ENCODE measurements at places on chromosomes 6 and 20.

DNA sequence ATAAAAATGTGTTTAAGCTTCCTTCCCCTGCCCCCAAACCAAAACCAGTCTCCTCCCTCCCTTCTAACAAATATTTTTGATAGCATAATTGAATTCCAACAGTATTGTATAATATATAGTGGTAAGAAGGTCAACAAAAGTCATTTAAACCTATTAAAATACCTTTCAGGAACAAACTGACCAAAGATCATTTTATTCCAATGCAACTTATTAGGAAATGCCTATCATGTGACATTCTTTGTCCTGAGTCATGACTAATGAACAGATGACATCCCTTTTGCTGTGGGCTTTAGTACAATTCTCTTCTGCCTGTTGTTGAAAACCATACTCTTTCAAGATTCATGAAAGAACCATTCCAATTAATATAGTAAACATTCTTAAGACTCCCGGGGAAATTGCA, 51.5 kb upstream of the TRAF3IP2 start:
- DNase-seq: no peak

DNA sequence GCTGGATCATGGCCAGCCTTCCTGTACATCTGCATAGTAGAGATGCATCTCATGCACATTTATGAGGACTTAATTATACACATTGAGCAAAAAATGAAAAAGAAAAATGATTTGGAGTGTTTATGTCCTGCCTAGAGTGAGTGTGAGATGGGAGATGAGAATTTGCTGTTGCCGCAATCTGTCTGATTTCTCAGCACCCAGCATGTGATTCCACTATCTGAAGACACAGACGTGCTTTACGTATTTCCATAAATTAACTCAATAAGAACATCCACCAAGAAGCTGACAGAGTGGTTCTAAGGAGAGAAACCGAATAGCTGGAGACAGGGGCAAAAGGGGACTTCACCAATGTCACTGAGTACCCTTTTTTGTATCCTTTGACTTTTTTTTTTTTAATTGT, 15.2 kb downstream of the EDEM2 start:
- no peak for DNase-seq

DNA sequence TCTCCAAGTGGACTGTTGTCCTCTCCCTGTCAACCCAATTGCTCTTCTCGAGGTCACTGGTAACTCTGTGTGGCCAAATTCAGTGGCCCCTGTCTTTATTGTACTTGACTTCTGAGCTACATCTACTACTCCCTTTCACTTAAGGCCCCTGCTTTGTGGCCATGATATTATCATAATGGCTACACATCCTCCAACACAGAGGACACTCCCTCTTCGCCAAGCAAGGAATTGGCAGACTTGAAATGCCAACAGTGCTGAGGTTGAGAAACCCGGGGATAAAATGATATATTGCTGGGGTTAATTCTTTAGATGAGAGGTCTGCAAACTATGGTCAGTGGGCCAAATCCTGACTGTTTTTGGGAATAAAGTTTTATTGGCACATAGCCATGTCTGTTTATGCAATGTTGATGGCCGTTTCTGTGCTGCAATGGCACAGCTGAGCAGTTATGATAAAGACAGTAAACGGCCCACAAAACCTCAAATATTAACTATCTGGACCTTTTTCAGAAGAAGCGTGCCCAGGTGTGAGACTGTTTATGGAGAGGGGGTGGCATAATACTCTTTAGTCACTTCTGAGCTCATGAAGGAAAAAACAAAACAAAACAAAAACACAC, 12.0 kb upstream of the MRPS10 start:
- no peak for DNase-seq

DNA sequence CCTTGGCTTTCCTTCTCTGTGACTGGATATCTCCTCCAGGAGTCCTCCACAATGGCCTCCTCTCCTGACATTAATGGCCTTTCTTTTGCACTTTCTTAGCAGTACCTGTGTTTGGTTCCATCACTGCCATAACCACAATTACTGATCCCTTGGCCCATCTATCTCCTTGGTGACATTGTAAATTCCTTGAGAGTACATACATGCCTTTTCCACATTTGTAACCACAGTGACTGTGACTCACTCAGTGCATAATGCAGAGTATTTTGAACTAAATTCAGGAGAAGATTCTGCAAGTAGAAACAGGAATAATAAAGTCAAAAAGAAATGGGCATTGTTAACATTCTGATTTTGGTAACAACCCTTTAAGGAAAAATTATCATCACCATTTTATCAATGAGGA, 197.2 kb upstream of the SOX4 start:
- DNase-seq: peak; percentile 34

DNA sequence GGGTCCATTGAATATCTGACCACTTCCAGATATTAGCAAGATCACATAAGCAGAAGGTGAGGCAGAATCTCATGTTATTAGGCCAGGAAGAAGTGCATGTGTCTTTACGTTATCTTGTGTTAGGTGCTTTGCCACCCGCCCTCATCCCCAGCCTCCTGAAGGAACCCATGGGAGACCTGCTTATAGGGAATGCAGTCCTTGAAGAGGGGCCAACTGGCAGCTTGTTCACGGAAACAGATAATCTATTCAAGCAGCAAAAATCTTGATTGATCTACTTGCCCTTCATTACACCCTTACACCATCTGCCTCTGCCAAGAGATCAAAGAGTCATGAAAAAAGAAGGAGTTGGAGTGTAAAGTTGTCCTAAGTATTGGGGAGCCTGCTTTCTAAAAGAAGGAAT, 576.4 kb downstream of the HTR1B start:
- no peak for DNase-seq

DNA sequence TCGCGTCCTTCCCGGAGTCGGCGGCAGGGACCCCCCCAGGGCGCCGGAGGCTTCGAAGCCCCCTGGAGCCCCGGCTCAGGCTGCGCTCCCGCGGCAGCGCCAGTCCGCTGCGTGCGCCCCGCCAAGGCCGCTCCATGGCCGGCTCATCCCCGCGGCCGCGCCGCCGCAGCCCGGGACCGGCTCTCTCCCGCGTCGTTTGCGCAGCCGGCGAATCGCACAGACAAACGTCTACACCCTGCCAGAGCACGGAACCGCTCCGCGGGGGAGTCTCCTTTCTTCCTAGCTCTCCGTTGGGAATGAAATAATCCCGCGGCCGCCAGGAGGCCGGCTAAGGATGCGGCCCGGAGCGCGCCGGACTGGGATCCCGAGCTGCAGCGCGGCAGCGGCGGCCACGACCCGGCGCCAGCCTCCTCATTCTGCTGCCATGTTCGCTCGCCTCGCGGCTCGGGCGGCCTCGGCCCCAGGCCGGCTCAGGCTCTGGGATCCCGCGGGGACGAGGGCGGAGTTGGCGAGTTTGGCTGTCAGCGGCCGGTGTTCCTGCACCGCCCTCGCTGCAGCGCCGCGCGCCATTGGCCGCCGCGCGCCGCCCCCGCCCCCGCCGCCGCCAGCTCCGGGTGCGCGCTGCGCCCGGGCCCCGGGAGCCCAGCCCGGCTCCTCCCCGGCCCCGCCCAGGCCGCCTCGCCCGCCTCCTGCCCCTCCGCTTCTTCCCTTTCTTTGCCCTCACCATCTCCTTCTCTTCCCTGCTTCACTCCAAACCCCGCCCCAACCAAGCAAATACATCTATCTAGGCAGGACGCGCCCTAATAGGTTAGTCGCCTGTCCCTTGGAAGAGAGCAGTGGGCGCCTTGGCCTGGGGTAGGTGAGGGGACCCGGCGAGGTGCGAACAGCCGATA, at the start of gene GFOD1:
TSS of gene GFOD1 (minus strand) at position 479 of the 893 bp plus-strand sequence. CDS start 710 bp downstream, outside the sequence.
- no peak for DNase-seq

- DNase-seq: no peak
Measured at GRCh38 chr6:62150048-62150663, 135.9 kb downstream of the KHDRBS2 start.

GRCh38 chr6:155561257-155561965, 105.8 kb upstream of the NOX3 start:
- DNase-seq: no peak

GRCh38 chr20:36924167-36925045, 27.1 kb downstream of the SAMHD1 start:
- no peak for DNase-seq

Data from AG04449 (cell line).